ENCODE measurements at places on chromosomes 1 and 21. TPM values are rescaled to one million over a fixed set of nuclear protein-coding genes. Genes with fewer than 3 reads are reported as not detected.

DNA sequence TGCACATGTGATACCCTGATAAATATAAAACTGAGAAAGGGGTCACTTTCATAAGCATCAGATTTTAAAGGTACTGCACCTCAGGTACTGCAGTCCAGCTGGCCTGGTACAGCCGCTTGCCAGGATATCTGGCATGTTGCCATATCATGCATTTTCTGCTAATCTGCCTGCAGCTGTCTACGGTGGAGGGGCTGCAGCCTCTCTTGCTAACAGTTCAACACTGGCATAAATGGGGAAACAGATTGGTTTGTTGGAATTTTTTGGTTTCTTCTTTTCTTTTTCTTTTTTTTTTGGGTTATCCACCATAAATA is 71.5 kb downstream of the MIS18A start:
- DNase-seq = no peak

DNA sequence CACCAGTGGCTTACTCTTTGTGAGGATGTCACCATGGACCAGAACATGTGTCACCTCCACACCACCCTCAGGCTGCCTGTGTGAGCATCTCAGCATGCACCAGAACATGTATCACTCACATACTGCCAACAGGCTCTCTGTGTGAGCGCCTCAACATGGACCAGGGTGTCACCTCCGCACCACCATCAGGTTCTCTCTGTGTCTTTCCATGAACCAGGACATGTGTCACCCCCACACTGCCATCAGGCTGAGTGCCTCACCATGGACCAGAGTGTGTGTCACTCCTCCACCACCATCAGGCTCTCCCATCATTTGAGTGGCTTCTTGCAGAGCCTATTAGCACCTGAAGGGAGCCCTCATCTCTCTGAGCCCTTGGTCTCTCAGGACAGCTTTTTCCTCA is 125.2 kb downstream of the ZNF648 start:
- DNase-seq = no peak

- no peak for DNase-seq
Observed at GRCh38 chr1:19772053-19772452, 27.7 kb downstream of the TMCO4 start.

DNA sequence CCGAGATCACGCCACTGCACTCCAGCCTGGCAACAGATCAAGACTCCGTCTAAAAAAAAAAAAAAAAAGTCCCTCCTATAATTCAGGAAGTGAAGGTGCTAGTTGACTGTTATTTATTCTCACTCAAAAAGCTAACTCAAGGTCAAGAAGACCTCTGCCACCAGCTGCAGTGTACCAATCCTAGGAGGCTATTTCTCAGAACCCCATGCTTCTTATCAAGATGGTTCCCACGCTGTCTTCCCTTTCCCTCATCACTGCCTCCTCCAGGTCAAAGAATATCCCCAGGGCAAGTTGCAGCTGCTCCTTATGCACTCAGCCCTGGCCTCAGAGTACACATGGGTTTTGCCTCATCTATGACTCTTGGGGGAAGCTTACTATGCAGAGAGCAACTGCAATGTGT is 53.6 kb downstream of the RERE start:
- DNase-seq = no peak

TSNAX gene
- polyA plus RNA-seq = 49.4 TPM

HES3 gene
- not detected for polyA plus RNA-seq

VCAM1 gene
- polyA plus RNA-seq = 67.3 TPM
